ENCODE measurements at places on chromosomes 2 and 18.

DNA sequence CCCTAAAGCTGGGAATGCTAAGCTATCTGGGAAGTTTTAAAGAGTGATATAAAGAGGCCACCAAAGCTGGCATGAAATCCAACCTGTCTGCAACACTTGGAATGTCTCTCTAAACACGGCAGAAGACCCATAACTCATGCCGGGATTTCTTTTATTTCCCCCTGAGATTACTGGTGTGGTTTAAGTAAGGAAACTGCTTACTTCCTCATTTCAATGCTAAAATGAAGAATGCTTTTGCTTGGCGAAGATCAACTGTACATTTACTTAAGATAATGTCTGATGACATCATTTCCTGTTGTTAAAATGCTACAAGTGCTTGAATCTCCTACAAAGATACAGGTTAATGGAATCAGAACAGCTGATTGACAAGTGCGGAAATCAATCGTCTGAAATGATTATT lies 353.8 kb upstream of the SALL3 start:
- no peak for DNase-seq

GRCh38 chr2:6506361-6506794 lies 359.3 kb downstream of the CMPK2 start:
- peak; percentile 60 for DNase-seq

- peak; percentile 95 for DNase-seq
Measured at GRCh38 chr2:227655454-227655853, 11.2 kb upstream of the SCYGR5 start.

DNA sequence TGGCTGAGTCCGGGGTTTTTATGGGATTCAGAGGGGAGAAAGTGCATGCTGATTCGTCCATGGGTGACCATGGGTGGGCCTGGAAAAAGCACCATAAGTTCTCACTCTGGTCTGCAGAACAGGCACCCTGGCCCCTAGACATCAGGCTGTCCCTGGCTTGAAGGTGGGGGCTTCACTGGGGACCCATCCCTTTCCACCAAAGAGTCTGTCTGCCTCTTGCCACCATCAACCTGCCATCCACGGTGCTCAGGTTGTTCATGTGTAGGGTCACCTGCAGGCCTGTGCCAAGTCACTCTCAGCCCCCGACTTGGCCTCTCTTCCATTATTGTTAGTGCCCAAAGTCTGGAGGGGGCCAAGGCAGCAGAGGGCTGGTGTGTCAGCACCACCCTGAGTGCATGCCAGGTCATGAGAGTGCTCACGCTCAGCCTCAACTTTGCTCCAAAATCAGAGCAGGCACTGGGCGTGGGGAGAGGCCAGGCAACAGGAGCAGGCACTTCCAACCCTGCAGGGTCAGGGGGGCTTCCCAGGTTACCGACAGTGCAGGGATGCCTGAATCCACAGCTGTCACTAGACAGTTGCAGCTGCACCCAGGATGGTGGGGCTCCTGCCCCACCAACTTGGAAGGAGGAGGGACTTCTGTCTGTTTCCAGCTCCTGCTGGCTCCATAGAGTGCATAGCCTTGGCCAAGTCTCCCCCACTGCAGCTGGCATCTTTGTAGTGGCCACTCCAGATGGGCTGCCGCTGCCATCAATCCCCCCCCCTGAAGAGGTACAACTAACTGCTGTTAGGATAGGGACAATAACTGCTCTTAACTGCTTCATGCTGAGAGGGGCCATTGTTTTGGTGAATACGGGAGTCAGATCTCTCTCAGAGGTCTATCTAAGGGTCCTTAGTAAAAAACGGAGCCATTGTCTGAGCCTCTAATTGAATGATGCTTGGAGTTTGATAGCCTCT lies 209.3 kb downstream of the AKAIN1 start:
- no peak for DNase-seq

DNA sequence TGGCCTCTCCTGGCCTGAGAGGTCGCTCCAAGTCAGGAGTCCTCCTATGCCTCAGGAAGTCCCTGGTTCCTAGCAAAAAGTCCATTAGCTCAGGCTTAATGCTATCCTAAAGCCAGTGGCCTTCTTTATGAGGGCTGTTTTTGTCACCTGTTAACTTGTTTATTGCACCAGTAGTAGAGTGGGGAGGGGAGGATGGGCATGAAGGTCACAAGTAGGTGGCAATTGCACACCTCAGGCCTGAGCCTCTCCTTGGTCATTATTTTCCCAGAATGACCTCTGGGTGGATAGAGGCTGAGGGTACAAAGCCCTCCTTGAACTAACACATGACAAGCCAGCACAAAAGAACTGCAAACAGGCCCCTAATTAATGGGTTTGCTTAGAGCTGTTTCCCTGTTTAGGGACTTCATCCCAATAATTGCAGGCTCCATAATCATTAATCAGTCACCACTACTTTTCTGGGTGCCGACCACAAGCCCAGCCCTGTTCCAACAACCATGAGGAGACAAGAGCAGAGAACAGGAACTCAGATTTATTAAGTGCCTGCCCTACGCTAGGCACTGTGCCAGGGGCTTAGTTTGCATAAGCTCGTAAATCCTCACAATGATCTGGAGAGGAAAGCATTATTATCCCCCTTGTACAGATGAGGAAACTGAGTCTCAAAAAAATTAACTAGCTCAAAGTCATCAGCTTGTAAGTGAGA lies 123.0 kb upstream of the PKDCC start:
- no peak for DNase-seq

DNA sequence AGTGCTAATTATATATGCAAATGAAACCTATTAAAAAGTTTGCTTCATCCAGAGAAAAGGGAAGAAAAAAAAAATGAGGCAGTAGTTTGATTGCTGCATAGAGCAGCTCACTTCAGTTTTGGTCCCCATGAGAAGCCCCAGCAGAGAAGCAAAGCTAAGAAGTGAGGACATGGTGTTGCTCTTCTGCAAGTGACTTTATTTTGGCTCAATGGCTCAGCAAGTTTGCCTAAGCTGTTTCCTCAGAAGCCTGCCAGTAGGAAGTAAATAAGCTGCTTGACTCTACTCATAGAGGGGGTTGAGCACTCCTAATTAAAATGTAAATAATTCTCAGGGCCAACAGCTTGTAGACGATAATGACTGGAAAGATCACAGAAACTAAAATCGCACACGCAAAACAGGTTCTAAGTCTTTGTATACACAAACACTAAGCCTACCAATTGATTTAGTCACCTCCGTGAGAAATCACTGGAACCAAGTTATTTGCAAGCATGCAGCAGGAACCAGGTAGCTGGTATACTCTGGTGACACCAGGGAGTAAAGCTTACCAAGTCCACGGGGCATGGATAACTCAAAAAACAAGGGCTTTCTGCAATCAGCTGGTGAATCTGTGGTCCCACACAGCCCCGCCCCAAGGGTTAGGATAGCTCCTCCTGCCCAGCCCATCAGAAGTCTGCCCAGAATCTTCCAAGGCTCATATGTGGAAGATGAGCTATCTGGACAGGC lies 39.7 kb upstream of the NABP1 start:
- peak; percentile 41 for DNase-seq

DNA sequence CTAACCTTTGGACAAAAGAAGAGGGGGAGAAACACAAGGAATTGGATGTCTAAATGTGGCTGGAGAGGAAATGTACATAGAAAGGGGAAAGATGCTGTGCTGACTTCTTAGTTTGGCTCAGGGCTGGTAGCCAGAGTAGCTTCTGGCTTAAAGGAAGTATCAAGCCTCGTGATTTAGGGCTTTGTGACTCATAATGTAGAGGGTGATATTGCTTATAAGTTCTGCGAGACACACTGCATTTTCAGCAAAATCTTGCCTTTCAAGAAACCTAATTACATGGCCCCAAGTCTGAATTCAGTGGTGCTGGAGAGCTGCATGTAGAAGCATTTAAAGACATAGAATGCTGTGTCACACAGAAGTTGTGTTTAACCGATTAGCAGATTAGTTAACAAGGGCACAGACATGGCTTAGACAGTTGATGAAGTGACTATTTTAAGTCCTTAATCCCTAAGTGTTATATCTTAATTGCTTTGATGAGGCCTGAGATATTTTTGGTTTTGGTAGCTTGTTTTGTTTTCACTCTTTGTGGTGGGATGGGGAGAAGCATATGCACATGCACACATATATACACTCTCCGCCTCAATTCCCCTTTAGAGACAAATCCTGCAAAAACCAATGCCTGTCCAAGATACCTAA lies 66.4 kb downstream of the EPAS1 start:
- peak; percentile 86 for DNase-seq

DNA sequence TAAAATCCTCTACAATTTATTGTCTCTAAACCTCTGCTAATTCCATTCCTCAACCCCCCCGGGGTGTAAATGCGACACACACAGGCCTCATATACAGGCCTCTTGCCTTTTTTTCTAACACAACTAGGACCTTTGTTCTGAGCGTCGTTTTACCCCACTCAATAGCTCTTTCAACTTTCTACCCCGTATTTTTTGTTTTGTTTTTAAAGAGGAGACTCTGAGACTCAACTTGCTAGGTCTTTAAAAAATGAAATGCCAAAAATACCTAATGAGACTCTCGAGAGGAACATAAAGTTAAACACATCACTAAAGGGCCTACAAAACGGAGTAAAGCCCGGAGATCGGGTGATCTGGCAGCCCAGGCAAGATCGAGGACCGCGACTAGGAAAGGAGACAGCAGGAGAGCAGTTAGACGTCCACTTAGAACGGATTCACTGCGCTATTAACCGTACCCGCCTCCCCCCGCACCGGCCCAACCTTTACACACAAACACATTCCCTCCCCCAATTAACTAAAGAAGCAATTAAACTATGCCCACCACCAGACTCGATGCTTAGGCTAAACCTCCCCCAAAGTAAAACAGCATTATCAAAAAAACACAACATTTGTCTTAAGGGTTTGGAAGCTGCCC lies 1.7 kb downstream of the TRIP12 start:
- DNase-seq, result peak; percentile 29

- no peak for DNase-seq
Measured at GRCh38 chr2:207984765-207985480, 40.4 kb downstream of the PLEKHM3 start.

Data from iris pigment epithelial cell (primary cell).